NCI-H2081 treated with DMSO at 0.1 percent for 48 hours (cell line): ENCODE measurements at places on chromosomes 4 and X.

GRCh38 chr4:89193843-89194242, 82.5 kb downstream of the TIGD2 start:
- DNase-seq = no peak

- DNase-seq = no peak
These were observed 164.0 kb downstream of the STAG2 start for GRCh38 chrX:124125471-124125870.

- no peak for DNase-seq
These were observed 65.5 kb downstream of the EDNRA start for GRCh38 chr4:147546349-147546748.

GRCh38 chr4:168683595-168683994, 186.7 kb downstream of the PALLD start:
- no peak for DNase-seq

- no peak for DNase-seq
These were observed 446 bp downstream of the EVC2 start for GRCh38 chr4:5707778-5708448.
